Hematopoietic multipotent progenitor cell treated with erythropoietin and hydrocortisone succinate and interleukin-3 and kit ligand, for 15 days (in vitro differentiated cells): ENCODE measurements at places on chromosomes 6 and 20.

GRCh38 chr6:14757418-14757817, 488.5 kb upstream of the JARID2 start:
- no peak for DNase-seq

DNA sequence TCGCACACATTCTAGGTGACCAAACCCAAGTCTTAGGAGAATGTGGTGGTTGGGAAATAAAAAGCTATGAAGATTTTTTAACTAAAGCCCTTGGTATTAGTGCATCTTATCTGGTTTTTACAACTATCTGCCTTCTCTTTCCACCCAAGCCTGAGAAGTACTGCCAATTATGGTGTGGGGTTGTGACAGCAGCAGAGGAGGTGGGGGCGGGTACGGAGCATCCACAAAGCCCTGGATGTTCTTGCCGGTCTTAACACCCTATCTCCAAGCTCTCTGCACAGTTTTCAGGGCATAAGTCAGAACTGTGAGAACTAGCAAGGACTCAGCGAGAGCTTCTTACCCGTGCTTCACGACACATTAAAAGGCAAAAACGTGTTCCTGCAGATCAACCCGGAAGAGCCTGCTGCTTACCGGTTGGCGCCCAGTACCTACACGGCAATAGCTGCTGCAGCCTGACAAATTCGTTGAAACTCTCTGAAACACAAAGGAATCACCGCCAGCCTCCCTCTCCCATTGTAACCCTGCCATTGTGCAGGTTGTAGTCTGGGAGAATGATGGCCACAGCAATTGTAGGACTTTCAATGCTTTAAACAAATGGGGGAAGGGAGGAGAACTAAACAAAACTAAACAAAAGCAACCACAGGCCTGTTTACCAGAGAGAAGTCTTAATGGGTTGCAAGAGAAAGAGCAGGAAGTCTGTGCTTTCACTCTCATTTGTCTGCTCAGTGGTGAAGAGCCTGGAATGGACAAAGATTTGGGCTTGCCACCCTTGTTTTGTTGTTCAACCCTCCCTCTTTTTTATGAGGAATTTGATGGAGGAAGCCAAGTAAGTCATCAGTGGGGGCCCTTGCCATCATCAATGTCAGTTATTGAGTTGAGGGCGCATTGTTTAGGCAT, 461.0 kb upstream of the JARID2 start:
- no peak for DNase-seq

- no peak for DNase-seq
Observed at GRCh38 chr6:111423055-111423633, 59.9 kb downstream of the REV3L start.

GRCh38 chr20:46893051-46893450, 1.6 kb upstream of the EYA2 start:
- no peak for DNase-seq

DNA sequence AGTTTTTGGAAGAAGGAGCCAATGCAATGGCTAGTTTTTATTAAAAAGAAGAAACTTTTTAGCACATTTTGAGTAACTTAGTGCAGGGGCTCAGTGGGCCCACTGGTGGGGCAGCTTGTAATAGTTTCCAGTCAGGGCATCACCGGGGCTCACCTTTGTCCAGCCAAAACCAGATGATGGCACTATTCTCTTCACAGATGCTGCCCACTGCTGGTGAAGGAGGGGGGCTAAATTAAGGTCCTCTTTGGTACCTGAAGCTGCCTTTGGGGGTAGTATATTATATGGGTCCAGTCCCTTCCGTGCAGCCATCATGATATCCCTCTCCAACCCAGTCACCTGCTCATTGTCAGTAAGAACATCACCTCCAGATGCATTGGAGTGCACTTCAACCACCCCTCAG, 182.9 kb downstream of the PDE7B start:
- no peak for DNase-seq
